ENCODE measurements at places on chromosomes 3 and 15.
A peak's percentile ranks its signal among the peaks of the same experiment; 100 is the strongest.

- DNase-seq = peak; percentile 93
These were observed 49.7 kb upstream of the FBN1 start for GRCh38 chr15:48695088-48695826.

GRCh38 chr3:41199866-41200668 lies 762 bp downstream of the CTNNB1 start:
- no peak for DNase-seq

- DNase-seq = no peak
These were observed 67.6 kb downstream of the SLC6A11 start for GRCh38 chr3:10883478-10884234.

DNA sequence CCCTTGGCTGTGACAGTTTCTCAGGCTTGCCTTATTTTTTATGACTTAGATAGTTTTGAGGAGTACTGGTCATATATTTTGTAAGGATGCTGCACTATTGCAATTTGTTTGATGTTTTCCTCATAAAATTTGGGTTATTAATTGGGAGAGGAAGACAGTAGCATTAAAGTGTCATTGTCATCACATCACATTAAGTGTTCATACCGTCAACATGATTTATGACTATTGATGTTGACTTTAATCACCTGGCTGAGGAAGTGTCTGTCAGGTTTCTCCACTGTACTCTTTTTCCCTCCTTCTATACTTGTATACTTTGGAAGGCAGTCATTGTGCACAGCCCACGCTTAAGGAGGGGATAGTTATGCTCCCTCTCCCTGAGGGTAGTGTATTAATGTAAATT lies 26.9 kb downstream of the TRIM69 start:
- DNase-seq = no peak

DNA sequence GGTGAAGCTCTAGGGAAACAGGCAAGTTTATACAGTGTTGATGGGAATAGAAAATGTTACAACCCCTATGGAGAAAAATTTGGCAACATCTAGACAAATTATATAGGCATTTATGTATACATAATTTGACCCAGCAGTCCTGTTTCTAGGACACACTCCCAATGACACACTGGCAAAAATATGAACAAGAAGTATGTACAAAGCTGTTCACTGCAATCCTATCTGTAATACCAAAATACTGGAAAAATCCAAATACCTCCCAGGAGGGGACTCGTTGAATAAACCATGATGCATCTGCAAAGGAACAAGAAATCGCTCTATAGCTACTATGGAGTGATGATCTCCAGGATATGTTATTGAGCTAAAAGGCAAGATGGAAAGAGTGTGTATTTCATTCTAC lies 8.5 kb downstream of the BFSP2 start:
- peak; percentile 55 for DNase-seq

DNA sequence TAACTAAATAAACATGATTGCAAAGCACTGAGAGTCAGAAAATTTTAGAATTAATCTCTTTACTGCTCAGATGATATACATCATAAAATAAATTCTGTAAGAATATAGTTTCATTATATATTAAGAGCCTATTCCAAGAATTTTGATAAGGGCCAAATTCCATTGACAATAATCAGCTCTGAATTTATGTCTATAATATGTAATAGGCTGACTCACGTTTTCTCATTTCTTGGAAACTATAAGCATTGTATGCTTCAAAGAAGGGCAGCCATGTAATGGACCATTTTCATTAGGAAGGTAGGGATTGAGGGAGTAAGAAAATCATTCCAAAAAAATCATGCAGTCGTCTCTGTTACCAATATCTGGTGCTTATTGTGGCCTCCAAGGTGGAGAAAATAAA lies 315.9 kb downstream of the ZIC4 start:
- no peak for DNase-seq

GRCh38 chr3:133871368-133872090 lies 24.2 kb downstream of the RAB6B start:
- no peak for DNase-seq

GRCh38 chr3:186109897-186110803 lies 1.3 kb upstream of the ETV5 start:
- no peak for DNase-seq

DNA sequence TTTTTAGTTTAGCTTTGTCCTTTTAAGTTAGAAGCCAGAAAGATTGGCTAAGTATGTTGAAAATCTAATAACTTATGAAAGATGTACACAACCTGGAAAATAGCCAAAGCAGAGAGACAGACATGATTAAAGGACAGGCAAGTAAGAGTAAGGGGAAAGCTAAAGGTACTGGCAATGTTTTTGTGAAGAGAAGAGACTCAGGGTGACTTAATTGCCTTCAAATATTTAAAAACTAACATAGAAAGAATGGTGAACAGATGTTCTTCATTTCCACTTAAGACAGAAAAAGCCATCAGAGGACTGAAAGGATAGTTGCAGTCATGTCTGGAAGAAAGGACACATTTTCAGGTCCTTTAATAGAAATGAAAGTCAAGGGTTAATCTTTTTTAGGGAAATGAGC lies 68.8 kb downstream of the ZNF385D start:
- DNase-seq = no peak

- DNase-seq = no peak
These were observed 4.8 kb upstream of the ZBTB20 start for GRCh38 chr3:115151921-115152320.

DNA sequence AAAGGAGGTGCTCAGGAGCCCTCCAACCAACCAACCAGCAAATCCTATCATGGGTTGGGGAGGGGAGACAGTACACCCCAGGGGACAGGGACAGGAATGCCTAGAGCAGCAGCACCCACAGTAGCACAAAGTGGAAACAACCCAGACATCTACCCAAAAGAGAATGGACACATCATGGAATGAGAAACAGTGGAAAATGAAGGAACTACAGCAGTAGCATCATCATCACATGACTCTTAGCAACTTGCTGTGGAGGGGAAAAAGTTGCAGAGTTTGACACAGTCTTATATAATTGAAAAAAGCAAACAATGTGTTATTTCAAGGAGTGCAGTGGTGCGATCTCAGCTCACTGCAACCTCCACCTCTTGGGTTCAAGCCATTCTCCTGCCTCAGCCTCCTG lies 11.0 kb downstream of the C3orf22 start:
- no peak for DNase-seq

DNA sequence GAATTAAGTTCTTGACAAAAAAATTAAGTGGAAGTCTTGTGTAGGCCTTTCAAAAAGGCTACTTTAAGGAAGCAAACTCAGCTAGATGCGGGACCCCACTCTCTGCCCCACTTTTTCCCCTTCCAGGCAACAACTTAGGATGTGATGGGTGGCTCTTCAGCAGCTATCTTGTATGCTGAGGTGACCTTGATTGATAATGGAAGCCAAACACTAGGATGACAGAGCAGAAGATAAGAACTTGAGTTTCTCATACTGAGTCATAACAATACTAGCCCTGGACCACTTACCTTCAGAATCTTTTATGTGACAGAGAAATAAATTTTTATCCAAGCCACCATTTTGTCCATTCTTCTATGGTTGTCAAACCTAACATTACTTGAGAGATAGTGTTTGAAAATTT lies 16.1 kb downstream of the PDCD10 start:
- no peak for DNase-seq

DNA sequence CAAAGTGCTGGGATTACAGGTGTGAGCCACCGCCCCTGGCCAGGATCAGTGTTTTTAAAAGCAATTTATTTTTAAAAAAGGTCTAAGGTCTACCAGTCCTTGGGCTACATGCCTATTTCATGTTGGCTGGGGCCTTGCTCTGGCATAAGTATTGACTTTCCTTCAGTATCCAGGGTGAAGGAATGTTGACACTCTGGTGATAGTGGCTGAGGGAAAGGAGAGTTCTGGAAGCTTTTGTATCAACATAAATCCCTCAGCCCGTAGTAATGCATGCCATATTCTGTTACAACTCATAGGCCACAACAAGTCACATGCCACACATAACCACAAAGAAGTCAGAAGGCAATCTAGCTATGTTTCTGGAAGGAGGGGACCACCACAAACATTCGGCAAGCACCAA lies 273.9 kb downstream of the ROBO2 start:
- no peak for DNase-seq

DNA sequence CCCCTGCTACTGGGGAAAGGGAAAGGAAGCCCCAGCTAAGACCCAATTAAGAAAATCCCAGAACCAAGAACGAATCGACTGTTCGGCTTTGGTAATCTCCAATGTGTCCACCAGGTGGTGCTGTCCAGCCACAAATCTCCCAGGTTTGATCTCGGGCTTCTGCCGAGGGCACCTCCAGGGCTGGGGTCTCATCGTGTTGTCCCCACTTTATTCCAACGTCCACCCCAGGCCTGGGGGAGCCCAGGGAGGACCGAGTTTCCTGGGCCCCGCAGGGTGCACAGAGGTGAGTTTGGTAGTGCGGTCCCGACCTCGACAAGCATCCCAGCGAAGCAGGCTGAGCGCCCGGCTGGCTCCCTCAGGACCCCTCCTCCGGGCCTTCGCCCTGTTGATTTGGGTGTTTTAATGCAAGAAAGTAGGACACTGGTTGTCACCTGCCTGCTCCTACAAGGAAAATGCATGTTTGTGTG lies 185.1 kb downstream of the GOLGA6L6 start:
- no peak for DNase-seq

GRCh38 chr15:22952796-22953579 lies 27.2 kb downstream of the CYFIP1 start:
- DNase-seq = no peak

- DNase-seq = no peak
These were observed 136.1 kb upstream of the TOPAZ1 start for GRCh38 chr3:44105571-44105970.

DNA sequence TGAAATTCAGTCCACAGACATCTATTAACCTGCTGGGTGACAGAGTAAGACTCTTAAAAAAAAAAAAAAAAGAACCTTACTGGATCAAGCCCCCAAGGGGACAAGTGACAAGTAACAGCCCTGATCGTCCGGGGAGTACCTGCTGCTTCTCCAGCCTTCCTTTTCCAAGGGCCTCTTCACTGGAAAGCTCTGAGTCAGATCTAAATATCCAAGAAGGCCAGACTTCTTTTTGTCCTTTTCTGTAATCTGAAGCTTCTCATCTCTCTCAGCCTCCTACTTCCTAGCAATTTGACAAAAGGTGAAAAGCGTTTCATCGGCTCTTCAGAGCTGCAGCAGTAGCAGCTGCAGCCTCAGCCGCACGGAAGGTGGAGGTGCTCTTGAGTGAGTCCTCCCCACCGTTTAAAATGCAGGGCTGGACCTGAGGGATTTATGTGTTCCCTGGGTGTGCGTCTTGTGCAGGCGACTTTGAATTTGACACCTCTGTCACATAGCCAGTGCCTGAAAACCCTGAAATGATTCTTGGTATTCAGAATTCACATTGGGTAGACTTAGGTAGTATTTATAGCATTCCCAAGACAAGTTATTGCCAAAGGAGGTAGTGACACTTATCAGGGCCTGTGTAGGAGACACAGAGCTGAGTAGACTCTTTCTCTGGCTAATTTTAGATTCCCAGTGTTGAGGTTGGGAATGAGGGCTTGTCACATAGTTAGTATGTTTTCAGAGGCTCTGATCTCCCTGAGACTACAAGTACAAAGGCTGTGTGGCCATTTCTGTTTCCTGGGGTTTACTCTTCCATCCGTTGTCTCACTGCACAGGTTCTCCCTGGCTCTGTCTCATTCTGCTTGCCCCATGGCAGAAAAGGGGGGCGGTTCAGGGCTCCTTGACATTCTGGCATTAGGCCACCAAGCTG lies 291.2 kb upstream of the C2CD4B start:
- DNase-seq = no peak

- DNase-seq = no peak
These were observed 31.5 kb upstream of the ZNF502 start for GRCh38 chr3:44680921-44681455.

DNA sequence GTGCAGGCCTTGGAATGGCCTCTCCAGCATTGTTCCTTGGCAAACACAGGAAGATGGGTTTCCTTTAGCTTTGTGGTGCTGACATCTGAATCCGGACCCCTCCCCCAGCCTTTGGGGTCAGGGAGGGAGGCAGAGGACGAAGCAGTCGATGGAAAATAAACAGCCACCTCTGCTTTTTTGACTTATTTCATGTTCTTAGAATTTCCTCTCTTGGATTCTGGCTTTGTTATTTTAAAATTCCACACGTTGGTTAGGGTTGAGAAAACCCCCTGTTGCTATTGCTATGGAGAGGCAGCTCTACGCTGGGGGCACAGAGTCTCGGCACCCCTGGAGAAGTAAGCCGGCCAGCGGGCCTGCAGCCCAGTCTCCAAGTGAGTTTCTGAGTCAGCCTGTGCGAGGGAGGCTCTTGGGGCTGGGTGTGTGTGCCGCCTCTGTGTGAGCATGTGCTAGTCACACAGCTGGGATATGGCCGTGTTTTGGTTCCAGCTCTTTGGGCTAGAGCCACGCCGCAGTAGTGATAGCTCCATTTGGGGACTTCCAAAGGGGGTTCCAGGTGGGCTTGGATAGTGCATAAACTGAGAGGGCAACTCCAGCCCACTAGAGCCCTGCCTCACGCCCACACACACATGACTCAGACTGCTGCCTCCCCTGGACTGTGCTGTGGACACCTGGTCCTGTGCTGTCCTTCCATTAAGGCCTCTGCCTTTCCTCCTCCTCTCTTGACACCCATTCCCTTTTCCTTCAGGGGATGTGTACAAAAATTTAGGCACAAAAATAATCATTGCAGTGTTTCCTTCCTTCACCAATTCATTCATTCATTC lies 58.8 kb downstream of the AMOTL2 start:
- DNase-seq = no peak

DNA sequence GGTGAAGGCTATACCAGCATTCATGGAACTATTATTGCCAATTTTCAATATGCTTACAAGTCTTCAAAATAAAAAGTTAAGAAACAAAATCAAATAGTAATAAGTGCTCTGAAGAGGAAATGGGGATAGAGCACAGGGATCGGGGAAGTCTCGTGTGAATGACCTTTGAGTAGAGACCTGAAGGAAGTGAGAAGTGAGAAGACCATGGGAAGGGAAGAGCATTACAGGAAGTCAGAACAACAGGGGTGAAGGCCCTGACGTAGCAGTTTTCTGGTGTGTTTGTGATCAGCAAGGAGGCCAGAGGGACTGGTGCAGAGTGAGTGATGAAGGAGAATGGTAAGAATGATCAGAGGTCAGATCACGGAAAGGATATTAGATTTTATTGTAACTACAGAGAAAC lies 48.1 kb downstream of the STAC start:
- no peak for DNase-seq

- no peak for DNase-seq
These were observed 437.4 kb downstream of the NR2F2 start for GRCh38 chr15:96767703-96768434.

- no peak for DNase-seq
These were observed 139.5 kb upstream of the RBMS3 start for GRCh38 chr3:29141197-29141917.

DNA sequence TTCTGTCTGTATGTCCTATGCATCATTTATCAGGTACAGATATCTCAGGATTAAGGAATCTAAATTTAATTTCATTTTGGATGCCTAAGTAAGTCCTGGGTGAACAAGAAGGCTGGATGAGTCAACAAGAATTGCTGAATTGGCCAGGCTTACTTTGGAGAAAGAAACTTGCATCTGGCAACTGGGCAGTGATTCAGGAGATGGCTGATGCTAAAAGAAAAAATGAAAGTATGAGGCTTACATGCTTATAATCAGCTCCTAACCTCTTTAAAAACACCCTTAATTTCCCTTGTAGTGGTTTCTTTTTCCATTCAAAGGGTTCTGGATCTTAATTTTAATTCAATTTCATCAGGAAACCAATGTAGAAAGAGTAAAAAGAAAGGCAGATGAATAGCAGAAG lies 228.8 kb upstream of the PEX5L start:
- peak; percentile 59 for DNase-seq

- no peak for DNase-seq
These were observed 522.6 kb upstream of the SEMA6D start for GRCh38 chr15:47194718-47195117.

- DNase-seq = no peak
These were observed 78.7 kb downstream of the ATP1B3 start for GRCh38 chr3:141955175-141955574.

All from AG04449 (cell line).